ENCODE measurements at places on chromosomes 3 and 15.

DNA sequence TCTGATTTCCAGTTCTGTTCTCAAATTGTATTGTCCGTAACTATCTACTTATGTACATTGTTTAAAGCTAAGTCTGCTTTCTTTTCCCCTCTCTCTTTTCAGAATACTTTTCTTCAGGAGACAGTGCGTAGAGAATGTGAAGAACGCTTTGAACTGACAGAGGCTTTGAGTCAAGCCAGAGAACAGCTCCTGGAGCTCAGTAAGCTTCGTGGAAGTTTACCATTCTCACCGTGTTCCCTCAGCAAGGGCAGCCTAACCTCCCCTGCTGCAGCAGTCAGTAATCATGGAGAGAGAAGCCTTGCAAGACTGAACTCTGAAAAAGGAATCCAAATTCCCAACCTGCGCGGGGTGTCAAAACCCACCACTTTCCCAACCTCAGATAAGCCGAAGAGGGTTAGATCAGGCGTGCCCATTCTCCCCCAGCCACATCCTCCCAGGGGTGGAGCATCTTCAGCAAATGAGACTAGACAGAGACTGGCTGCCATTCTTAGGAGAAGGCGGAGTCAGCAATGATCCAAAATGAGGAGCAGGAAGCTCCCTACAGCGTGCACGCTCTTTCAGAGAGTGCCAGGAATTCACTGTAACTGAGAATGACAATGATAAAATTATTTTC is 114.6 kb downstream of the CCNL1 start:
- DNase-seq = no peak

DNA sequence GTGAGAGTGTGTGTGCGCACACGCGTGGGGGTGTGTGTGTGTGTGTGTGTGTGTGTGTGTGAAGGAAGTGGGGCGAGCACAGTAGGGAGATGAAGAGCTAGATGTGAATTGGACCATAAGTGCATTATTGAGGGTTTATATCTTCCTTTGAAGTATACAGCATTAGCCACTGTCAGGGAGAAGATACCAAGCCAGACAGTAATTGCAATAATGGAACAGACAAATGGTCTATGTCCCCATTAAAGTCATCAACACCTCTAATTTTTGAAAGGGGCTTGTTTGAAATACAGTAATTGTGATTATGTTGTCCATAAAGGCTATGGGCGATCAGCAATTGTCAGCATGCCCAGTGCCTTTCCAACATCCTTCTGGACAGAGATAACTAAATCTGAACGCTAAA is 429.2 kb upstream of the NR2F2 start:
- no peak for DNase-seq

DNA sequence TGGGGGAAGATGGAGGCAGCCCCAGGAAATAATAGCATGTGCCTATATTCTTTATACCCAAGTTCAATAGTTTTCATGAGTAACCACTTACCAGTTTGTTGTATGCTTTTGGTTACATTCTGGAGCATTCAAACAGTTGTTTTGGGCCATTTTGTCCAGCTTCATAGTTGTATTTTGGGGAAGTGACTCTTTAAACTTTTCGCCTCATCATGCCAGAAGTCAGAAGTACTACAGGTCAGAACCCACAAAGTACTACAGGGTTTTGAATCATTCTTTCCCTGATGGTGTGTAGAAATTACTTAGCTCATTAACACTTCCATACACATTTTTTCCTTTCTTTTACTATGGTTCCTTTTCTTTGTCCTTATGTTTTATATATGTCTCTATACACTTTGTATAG is 210.6 kb downstream of the ARPP21 start:
- DNase-seq = no peak

DNA sequence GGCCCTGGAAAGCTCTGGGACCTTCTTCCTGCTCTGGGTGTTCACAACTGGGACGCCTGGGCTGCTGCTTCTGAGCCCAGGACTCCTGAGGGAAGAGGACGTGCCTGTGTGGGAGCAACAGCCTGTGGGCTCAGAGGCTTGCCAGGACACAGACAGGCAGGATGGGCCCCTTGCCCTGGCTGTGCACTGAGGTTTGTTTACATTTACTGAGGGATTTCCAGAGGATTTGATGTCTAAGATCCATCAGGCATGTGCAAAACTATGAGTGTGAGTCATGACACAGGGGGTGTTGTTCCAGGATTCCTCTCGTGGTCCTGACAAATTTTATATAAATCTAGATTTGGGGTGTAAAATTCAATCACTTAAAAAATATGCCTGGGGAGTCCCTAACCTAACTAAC is 10.6 kb downstream of the CCR9 start:
- no peak for DNase-seq

DNA sequence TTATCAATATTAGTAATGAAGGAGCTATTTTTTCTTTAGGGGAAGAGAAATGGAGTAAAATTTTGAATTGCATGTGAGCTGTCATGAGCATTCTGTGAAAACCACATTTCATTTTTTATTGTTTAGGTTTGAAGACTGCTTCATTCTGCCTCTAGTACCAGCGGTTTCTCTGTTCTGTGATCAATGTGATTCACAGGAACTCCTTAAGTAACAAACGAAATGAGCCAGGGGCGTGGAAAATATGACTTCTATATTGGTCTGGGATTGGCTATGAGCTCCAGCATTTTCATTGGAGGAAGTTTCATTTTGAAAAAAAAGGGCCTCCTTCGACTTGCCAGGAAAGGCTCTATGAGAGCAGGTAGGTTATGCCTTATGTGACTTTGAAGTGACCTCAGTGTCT is 13.0 kb downstream of the NIPA2 start:
- no peak for DNase-seq

DNA sequence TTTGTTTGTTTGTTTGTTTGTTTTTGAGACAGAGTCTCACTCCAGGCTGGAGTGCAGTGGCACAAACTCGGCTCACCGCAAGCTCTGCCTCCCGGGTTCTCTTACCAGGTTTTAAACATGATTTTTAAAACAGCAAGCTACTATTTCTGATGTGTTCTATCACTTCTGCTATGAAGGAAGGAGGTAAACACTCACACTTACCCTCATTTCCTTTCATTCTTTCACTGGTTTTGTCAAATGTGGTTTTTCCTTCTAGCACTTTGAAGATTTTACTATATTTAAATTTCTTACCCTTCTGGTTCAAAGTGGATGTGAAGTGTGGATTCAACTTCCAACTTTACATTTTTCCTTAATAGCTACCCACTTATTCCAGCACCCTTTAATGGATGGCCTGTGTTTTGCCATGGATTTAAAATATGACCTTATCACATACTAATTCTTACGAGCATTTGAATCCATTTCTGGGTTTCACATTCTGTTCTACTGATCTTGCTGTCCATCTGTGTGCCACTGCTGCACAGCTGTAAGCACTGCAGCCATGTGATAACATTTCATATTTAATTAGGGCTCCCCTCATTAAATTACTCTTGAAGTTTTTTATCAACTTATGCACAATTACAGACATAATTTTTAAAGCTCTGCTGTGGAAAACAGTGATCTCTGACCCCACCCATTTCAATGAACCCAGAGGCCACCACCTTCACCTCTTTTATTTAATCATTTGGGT is 42.3 kb downstream of the TXNRD3 start:
- no peak for DNase-seq

DNA sequence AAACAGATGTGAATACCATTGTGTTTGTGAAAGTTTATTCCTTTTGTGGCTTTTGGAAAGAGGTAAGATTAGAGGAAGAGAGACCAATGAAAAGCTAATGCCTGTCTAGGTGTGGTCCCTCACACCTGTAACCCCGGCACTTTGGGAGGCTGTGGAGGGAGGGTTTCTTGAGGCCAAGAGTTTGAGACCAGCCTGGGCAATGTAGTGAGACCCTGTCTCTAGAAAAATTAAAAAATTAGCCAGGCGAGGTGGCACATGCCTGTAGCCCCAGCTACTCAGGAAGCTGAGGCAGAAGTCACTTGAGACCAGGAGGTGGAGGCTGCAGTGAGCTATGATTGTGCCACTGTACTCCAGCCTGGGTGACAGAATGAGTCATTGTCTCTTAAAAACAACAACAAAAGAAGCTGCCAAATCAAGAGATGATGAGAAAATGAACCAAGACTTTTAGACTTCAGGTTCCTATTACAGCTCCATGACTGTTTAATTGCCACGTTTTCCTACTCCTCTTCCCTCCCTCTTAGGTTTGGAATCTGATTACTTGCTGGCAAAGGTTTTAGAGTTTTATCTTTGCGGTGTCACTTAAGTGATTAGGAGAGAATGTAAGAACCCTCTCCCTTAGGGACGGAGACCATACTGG is 68.7 kb downstream of the CGNL1 start:
- no peak for DNase-seq

All from SIG-M5 (cell line).